NCI-H1417 treated with DMSO at 0.1 percent for 48 hours (cell line): ENCODE measurements at places on chromosomes 3 and 15.

- DNase-seq = no peak
Measured at GRCh38 chr15:29130951-29131839, 138.4 kb downstream of the NSMCE3 start.

- DNase-seq = no peak
Measured at GRCh38 chr15:69812861-69813261, 284.9 kb downstream of the TLE3 start.

GRCh38 chr3:64764386-64764929, 76.7 kb upstream of the ADAMTS9 start:
- DNase-seq = no peak

DNA sequence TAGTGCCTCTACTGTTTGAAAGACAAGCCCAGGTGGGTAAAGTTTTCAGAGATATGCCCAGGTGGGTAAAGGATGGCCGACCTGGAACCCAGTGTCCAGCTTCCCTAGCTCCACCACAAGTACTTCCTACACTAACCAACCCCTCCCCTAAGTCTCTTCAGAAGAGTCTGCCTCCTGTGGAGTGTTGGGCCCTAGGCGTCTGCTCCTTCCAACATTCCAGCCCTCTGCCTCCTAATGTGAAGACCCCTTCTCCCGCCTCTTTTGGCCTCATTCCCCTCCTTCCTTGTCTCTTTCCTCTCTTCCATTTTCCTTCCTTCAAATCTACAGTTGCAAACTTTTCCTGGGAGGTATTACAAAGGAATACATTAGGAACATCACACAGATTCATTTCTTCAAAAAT, 38.6 kb downstream of the CNTN3 start:
- no peak for DNase-seq

DNA sequence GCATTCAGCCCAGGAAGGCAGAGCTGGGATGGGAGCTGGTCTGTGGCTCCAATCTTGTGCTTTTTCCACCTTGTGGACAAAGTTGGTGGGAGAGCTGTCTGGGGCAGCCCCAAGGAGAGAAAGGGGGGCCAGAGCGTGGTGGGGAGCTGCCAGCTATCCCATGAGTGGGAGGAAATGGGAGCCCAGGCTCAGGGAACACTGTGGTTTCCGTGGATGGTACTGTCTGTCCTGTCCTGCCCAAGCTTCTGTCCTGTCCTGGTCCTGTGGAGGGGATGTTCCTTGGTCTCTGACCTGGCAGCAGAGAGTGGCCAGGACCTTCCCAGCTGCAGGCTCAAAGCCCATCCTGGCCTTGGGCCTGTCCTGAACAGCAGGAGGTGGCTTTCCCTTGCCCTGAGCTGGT, 72.6 kb upstream of the SEC13 start:
- DNase-seq = no peak

DNA sequence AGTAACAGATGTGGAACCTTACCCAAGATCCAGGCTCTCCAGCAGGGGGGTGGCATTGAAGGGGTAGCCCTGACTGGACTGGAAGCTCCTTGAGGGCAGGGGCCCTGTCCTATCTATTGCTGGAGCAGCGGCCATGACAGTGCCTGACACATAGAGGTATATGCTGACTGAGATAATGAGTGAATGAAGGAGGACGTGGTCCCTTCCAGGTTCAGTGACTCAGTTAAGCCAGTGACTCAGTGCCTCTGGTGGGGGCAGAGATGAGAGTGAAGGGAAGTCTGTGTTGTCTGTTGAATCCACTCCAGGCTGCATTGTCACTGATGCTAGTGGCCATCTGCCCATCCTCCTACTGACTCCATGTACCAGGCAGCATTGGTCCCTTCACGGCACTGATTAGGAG, 13.0 kb upstream of the CTXND1 start:
- no peak for DNase-seq

DNA sequence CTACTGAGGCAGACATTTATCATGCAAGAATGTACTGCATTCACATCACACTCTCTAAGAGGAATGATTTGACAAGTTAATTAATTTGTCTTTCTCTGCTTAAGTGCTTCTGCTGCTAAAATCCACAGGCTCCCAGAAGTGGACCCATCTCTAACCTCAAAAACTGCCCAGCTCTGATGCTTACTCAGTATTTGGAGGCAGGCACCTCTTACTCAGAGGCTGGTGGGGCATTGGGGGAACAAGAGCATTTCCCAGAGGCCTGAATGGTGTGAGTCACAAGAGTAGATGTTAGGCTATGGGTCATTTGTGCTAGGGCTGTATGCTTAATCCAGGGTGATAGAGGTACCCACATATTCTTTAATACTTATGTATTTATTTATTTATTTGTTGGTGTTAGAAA, 34.4 kb upstream of the HCN4 start:
- no peak for DNase-seq

DNA sequence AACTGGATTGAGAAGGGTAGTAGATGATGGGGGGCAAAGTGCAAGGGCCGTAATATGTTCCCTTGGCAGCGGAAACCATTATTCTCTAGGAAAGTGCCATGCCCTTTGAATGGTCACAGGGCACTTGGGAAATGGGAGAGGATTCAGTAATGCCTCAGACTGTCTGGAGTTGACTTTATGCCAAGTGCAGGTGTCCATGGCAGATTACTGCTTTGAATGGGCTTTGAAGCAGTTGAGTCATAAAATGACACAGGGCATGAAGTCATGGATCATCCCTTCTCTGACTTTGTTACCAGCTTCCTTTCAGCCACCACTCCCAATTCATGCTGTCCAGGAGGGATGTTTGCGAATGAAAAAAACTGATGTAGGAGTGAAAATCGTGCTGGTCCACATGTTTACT, 20.1 kb downstream of the AADACL2 start:
- DNase-seq = no peak

DNA sequence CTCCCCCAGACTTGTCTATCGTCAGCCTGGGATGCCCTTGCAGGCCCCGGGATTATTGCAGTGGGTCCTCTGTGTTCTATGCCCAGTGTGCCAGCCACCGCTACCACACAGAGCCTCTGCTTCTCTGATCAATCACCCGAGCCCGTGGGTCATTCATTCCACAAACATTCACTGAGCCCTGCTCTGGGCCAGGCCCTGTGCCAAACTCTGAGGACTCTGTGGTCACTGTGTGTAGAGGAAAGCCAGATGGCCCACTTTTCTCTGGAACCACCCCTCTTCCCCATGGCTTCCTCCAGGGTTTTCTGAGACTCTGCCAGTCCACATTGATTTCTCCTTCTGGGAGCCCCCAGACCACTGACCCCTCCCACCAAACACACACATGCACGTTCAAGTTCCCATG, 55.5 kb downstream of the BSN start:
- DNase-seq = no peak
